ENCODE measurements at places on chromosomes 1 and 21. TPM values are rescaled to one million over a fixed set of nuclear protein-coding genes. Genes with fewer than 3 reads are reported as not detected.
A peak's percentile ranks its signal among the peaks of the same experiment; 100 is the strongest.

Gene IGSF5
- total RNA-seq = not detected

Gene GJA5
- total RNA-seq = not detected

Gene CD247
- not detected for total RNA-seq

Gene KPRP
- total RNA-seq = not detected

Gene S100B
- total RNA-seq = 0.41 TPM

Gene CLCA4
- total RNA-seq = not detected

DNA sequence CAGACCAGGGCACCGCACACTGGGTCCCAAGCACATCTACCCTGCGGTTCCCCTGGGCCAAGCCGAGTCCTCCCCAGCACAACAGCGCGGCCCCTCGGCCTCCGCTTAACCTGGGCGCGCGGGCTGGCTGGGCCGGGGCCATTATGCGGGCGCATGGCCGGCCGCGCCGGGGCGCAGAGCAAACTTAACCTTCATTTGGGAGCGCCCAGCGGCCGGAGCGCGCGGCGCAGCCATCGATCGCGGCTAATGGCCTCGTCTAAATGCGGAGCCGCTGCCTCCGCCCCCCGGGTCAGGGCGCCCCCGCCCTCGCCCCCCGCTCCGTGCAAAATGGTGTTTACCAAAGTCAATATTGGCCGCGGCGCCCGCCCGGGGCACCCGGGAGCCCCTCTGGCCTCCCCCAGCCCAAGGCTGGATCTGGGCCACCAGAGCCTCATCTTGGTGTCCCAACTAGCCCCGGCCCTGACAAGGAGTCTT, 272.1 kb downstream of the TRABD2B start:
- H3K36me3 ChIP-seq = no peaks in the 10 kb centered on the region
- peaks cover 10% of the 10 kb centered on the region for H3K4me1 ChIP-seq
- H3K27me3 ChIP-seq = peaks cover 36% of the 10 kb centered on the region
- peak overlapping the region; percentile 68 for H3K4me3 ChIP-seq

- H3K27ac ChIP-seq = no peak overlapping the region
- peaks cover 17% of the 10 kb centered on the region for H3K4me1 ChIP-seq
- no peak overlapping the region for H3K4me3 ChIP-seq
- DNase-seq = no peak
- H3K36me3 ChIP-seq = no peaks in the 10 kb centered on the region
- H3K27me3 ChIP-seq = no peaks in the 10 kb centered on the region
These were observed 518.7 kb downstream of the PTPRC start for GRCh38 chr1:199157494-199157893.

DNA sequence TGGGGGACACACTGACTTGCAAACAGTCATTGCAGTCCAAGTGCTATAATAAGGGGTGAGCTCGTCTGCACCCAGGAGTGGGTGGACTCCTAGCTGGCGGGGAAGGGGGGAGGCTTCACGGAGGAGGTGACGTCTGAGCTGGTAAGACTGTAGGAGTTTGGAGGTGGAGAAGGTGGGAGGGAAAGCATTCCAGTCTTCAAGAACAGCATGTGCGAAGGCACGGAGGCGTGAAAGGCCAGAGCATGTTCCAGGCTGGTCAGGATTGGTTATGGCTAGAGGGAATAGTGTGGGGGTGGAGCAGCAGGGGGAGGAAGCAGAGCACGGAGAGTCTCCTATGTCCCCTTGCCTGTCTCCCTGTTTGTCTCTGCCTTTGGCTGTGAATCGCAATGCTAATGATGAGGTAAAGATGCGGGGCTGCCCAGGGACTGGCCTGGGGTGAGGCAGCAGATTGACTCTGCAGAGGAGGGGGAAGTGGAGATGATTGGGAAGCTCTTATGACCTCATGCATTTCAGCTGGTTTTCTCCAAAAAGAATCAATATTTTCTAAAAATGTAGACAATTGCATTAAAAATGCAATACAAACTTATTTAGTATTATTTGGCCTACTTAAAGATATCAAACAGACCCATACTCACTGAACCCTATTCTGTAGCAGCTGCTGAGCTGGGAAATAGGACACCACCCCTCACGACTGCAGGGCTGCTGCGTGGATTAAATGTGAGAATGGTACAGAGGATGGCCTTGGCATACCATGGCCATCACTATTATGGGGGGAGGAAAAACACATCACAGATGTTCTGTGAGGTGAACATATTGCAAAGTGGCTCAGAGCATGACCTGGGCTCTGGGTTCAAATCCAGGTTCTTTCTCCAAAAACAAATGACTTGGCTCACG, 2.6 kb upstream of the ZNF436 start:
- H3K4me3 ChIP-seq = no peak overlapping the region
- no peak overlapping the region for H3K27ac ChIP-seq
- H3K36me3 ChIP-seq = peaks cover 4% of the 10 kb centered on the region
- no peaks in the 10 kb centered on the region for H3K27me3 ChIP-seq

DNA sequence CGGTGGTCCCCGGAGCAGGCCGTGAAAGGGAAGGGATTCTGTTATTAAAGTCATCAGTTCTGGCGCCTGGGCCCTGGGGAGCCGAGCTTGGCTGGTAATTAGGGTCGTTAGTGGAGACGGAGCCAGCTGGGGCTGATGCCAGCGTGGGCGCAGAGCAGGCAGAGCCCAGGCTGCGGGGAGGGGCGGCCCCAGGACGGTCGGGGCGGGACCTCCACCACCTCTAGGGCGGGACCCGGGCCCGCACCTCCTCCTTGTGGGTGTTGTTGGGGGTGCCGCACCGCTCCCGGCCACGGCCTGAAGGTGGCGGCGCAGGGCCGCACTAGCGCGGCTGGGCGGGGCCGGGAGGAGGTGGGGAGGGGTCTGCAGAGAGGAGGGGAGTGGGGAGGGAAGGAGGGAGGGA, 470.6 kb downstream of the PTPRU start:
- DNase-seq = no peak
- no peak overlapping the region for H3K27ac ChIP-seq
- peaks cover 28% of the 10 kb centered on the region for H3K4me1 ChIP-seq
- no peaks in the 10 kb centered on the region for H3K36me3 ChIP-seq

GRCh38 chr1:226723657-226724532, 15.2 kb downstream of the ITPKB start:
- no peaks in the 10 kb centered on the region for H3K27me3 ChIP-seq
- H3K27ac ChIP-seq = peak overlapping the region; percentile 22
- peak overlapping the region; percentile 7 for H3K4me3 ChIP-seq
- H3K36me3 ChIP-seq = no peaks in the 10 kb centered on the region

DNA sequence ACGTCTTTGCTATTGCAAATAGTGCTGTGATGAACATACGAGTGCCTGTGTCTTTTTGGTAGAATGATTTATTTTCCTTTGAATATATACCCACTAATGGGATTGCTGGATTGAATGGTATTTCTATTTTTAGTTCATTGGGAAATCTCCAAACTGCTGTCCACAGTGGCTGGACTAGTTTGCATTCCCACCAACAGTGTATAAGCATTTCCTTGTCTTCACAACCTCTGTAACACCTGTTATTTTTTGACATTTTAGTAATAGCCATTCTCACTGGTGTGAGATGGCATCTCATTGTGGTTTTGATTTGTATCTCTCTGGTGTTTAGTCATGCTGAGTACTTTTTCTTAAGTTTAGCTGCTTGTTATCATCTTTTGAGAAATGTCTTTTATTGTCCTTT, 215.0 kb downstream of the FMN2 start:
- no peak overlapping the region for H3K4me3 ChIP-seq
- peaks cover 26% of the 10 kb centered on the region for H3K4me1 ChIP-seq

DNA sequence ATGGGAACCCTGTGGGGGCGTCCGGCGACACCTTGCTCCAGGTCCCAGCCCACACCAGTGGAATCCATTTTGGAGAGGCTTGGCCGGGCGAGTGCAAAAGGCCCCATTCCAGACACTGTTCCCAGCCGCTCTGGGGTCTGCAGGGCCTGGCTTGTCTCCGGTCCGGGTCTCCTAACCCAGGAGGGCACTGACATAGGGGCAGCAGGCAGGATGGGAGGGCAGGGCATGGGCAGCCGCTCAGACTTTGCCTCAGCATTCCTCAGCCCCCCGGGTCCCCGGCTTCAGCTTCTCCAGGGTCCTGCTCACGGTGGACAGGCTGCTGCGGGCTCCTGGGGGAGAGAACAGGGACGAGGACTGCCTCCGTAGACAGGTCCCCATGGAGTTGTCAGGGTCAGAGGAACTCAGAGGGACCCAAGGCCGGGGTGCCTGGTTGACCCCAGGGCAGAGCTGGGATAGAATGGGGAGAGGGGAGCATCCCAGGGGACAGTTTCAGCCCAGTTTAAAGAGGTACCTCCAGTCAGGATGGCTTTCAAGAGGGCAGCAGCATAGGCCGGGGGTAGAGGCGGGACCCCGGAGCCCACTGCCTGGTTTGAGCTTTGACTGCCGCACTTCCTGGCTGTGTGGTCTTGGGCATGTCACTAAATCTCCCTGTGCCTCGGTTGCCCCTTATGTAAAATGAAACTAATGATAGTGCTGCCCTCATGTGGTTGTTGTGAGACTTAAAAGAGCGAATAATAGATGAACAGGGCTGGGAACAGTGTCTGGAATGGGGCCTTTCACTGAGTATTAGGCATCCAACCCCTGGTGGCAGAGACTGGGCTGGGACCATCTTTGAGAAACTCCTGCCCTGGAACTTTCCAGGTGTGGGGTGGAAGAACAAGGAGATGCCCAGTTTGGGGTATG, 3.7 kb downstream of the KNCN start:
- H3K4me3 ChIP-seq = no peak overlapping the region
- H3K36me3 ChIP-seq = no peaks in the 10 kb centered on the region
- peaks cover 63% of the 10 kb centered on the region for H3K27me3 ChIP-seq
- DNase-seq = peak; percentile 89

DNA sequence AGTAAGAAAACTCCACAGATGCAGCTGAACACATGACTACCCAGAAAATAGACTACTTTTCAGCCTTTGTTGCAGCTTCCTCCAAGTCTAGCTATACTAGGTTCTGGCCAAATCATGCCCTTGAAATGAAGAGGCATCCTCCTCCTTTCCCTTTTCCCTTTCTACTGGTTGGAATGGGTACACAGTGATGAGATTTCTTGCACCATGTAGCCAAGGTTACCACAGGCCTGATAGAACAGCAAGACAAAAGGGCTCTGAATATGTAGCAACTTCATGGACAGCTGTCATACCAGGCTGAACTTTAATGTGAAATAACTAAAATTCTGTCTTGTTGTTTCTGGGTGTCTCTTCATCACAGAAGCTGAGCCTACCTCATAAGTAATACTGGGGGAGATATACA, 146.5 kb downstream of the PDE4B start:
- no peaks in the 10 kb centered on the region for H3K4me1 ChIP-seq
- no peak for DNase-seq
- no peak overlapping the region for H3K4me3 ChIP-seq
- no peaks in the 10 kb centered on the region for H3K36me3 ChIP-seq

- no peak overlapping the region for H3K4me3 ChIP-seq
- H3K4me1 ChIP-seq = peaks cover under 1% of the 10 kb centered on the region
- no peak for DNase-seq
These were observed 116.7 kb downstream of the LACTBL1 start for GRCh38 chr1:22855668-22856606.

GRCh38 chr1:203743091-203743571, 21.9 kb upstream of the LAX1 start:
- H3K27ac ChIP-seq = no peak overlapping the region
- peaks cover 30% of the 10 kb centered on the region for H3K36me3 ChIP-seq
- H3K4me3 ChIP-seq = no peak overlapping the region
- H3K4me1 ChIP-seq = peaks cover 10% of the 10 kb centered on the region

GRCh38 chr1:106678279-106679050, 378.0 kb upstream of the PRMT6 start:
- H3K27me3 ChIP-seq = no peaks in the 10 kb centered on the region
- H3K27ac ChIP-seq = no peak overlapping the region
- H3K36me3 ChIP-seq = no peaks in the 10 kb centered on the region
- DNase-seq = no peak
- no peaks in the 10 kb centered on the region for H3K4me1 ChIP-seq

DNA sequence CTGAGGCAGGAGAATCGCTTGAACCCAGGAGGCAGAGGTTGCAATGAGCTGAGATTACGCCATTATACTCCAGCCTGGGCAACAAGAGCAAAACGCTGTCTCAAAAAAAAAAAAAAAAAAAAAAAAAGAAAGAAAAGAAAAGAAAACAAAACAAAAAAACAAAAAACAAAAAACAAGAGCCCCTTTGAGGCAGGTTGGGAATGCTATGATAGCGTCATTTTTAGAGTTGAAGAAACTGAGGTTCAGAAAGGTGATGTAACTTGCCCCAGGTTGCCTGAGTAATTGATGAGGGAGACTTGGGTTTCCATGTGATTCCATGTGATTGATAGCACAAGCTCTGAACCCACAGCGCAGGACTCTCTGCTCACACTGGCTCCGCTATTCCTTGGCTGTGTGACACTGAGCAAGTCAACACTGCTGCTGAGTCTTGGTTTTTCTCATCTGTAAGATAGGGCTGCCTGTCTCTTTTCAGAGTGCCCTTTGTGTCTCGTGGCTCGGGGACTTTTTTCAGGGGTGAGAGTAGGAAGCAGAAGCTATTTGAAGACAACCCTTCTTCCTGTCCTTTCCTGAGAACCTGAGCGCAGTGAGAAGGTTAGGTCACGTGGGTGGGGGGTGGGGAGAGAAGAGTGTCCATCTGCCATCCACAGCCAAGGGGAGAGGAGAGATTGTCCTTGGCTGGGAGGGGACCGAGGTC, 2.5 kb downstream of the CNR2 start:
- DNase-seq = no peak
- peaks cover 26% of the 10 kb centered on the region for H3K27me3 ChIP-seq
- no peaks in the 10 kb centered on the region for H3K4me1 ChIP-seq
- H3K4me3 ChIP-seq = no peak overlapping the region

GRCh38 chr1:16095447-16095846, 22.0 kb upstream of the FAM131C start:
- no peak for DNase-seq
- no peaks in the 10 kb centered on the region for H3K4me1 ChIP-seq
- H3K27ac ChIP-seq = no peak overlapping the region

DNA sequence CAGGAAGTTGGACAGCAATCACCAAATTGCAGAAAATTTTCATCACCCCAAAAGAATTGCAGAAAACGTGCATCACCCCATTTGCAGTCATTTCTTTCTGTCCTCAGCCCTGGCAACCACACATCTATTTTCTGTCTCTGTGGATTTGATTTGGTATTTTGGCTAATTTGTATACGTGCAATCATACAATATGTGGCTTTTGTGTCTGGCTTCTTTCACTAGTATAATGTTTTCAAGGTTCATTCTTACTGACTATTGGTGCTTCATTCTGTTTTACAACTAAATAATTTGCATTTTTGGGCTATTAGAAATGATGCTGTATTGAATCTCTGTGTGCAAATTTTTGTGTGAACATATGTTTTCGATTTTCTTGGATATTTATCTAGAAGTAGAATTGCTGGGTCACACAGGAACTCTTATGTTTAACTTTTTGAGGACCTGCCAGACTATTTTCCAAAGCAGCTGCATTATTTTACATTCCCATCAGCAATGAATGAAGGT, 24.8 kb upstream of the PRDM2 start:
- H3K4me3 ChIP-seq = no peak overlapping the region
- DNase-seq = no peak
- no peaks in the 10 kb centered on the region for H3K4me1 ChIP-seq
- no peaks in the 10 kb centered on the region for H3K36me3 ChIP-seq
- peaks cover 16% of the 10 kb centered on the region for H3K27me3 ChIP-seq
- H3K27ac ChIP-seq = no peak overlapping the region

Measured in chondrocyte (in vitro differentiated cells).